Muscle of leg (tissue), 16 donors: ENCODE measurements at places on chromosomes 7 and 10.

DNA sequence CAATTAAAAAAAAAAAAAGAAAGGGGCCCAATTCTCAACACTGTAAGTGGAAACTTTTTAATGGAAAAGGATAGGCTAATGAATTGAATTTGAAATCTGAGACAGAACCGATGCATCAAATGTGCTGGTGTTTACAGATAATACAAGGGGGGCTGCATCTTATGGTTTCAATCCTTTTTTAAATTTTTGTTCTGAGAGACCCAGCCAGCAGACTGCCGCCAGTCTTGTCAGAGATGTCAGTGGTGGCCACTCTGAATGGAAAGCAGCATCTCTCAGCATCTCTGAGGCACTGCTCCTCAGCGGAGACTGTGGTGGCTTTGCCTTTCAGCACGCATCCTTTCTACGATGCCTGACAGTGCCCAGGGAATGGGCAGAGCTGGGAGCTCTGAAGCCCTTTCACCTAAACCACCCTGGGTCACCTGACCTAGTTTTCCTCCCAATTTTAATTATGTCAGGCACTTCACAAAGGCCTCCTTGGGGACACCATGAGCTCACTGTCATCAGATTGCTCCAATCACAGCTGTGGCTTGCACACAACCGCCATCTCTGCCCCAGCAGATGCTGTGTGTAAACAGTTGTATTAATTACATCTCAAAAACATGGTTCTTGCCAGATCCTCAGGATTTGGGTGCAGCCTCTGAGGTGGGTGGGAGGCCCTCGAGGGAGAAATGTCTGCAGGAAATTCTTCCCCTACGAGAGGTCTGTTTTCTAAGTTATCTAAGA lies 81.2 kb downstream of the EGFR start:
- H3K4me1 ChIP-seq = peaks cover 56% of the 10 kb centered on the region
- peak; percentile 89 for DNase-seq
- no peak overlapping the region for H3K4me3 ChIP-seq
- H3K27me3 ChIP-seq = no peaks in the 10 kb centered on the region
- H3K36me3 ChIP-seq = no peaks in the 10 kb centered on the region

- H3K4me3 ChIP-seq = no peak overlapping the region
- no peaks in the 10 kb centered on the region for H3K27me3 ChIP-seq
- no peak for DNase-seq
- H3K36me3 ChIP-seq = no peaks in the 10 kb centered on the region
- no peaks in the 10 kb centered on the region for H3K4me1 ChIP-seq
These were observed 281.9 kb downstream of the PPP1R3A start for GRCh38 chr7:113636727-113637421.

DNA sequence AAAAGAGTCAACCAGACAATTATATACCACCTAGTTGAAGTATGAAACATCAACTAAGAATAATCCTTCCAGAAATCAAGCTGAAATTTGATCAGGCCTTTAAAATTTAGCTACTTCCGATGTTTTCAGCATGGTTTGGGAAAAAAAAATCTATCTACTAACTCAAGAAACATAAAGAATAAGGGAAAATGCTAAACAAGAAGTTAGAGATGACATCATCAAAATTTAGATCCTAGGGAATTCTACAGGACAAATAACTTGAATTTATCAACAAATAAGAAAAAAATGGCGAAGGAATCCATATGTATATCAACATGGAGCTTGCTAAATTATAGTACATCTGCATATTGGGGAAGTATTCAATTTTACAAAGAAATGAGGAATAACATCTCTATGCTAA lies 36.3 kb downstream of the HYAL4 start:
- H3K36me3 ChIP-seq = no peaks in the 10 kb centered on the region
- no peak overlapping the region for H3K27ac ChIP-seq
- H3K4me1 ChIP-seq = no peaks in the 10 kb centered on the region
- H3K4me3 ChIP-seq = no peak overlapping the region
- DNase-seq = no peak

- peak; percentile 79 for DNase-seq
- H3K27me3 ChIP-seq = peaks cover 31% of the 10 kb centered on the region
- peak within 1 kb of the TSS; percentile 75 for H3K4me3 ChIP-seq
- peak within 1 kb of the TSS; percentile 31 for H3K27ac ChIP-seq
- H3K36me3 ChIP-seq = no peaks in the 10 kb centered on the region
- peaks cover 9% of the 10 kb centered on the region for H3K4me1 ChIP-seq
These were observed at the start of gene CHN2 for GRCh38 chr7:29194594-29195427. Gene CHN2, plus strand, starts transcription at chr7:29194775.
